NCI-H187 treated with DMSO at 0.1 percent for 48 hours (cell line): ENCODE measurements at places on chromosomes 1 and 21.
A peak's percentile ranks its signal among the peaks of the same experiment; 100 is the strongest.

DNA sequence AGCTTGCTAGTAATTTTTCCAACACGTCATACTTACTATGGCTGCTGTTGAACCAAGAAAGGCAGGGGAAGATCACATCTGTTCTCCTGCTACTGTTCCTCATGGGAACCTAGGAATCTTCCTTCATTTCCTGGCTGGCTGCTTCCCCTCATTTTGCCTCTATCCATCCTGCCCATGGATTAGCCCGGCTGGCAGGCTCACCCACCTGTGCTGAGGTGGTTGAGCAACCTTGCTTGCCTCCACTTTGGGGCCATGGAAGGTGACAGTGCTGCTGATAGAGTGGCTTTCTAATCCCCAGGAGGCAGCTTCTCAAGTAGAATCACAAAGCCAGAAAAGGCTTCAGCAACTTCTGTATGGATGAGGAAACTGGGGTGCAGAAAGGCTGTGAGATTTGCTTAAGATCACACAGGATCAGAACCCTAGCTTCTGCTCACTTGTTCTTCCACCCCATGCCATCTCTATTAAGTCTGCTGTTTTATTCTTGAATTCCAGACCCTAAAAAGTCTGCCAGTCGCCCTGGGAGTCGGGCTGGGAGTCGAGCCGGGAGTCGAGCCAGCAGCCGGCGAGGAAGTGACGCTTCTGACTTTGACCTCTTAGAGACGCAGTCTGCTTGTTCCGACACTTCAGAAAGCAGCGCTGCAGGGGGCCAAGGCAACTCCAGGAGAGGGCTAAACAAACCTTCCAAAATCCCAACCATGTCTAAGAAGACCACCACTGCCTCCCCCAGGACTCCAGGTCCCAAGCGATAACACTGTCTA is 6.2 kb upstream of the BMP8A start:
- no peak for DNase-seq

GRCh38 chr1:36706416-36706815 is 223.7 kb upstream of the CSF3R start:
- DNase-seq, result no peak

DNA sequence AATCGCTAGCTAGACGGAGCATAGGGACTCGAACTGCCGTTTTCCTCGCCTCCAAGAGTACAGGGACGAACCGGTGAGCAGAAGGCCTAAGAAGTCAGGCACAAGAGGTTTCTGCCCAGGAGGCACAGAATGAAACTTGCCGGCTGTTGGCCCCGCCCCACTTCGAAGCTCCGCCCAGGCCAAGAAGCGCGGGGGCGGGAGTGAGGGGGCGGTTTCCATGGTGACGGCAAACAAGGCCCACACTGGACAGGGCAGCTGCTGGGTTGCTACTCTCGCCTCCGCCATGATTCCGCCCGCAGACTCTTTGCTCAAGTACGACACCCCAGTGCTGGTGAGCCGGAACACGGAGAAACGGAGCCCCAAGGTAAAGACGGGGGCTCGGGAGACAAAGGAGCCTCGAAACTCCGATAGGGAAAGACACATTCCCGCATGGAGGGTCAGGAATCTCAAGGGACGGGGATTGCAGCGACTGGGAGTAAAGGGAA is at the start of gene DNALI1:
Gene DNALI1, plus strand, starts transcription at position 229 of the 485 bp plus-strand sequence. Its CDS starts 55 bp downstream, at position 284.
- peak; percentile 13 for DNase-seq

DNA sequence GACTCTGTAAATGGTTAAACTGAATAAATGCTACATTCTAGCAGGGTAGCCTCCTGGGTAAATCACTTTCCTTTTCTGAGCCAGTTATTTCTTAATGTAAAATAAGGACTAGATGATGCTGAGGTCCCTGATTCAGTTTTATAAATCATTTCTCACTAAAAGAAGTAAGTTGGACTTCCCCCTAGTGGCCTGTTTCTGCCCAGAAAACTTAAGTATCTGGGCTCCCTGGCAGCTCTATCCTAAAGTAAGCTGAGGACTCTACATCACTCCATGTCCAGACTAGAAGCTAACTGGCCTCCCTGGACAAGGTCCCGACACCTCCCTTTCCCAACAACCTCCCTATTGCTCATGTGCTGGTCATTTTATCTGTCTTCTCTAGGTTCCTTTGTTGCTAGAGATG is 3.0 kb downstream of the GPN2 start:
- DNase-seq, result no peak

DNA sequence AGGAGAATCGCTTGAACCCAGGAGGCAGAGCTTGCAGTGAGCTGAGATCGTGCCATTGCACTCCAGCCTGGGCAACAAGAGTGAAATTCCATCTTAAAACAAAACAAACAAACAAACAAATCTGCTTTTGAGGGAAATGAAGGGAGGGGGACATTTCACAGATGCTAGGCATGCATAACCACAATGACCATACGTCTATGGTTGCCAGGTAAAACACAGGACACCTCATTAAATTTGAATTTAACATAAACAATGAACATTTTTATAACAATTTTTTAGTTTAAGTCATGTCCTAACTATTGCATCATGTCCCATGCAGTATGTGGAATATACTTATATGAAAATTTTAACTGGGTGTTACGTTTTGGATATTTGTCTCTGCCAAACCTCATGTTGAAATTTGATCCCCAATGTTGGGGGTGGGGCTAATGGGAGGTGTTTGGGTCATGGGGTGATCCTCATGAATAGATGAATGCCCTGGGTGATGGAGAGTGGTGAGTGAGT is 31.0 kb upstream of the ZBTB18 start:
- DNase-seq, result no peak

- no peak for DNase-seq
Observed at GRCh38 chr1:89519779-89520358, 4.8 kb upstream of the LRRC8B start.

- DNase-seq, result no peak
Observed at GRCh38 chr1:212457740-212458338, 25.1 kb downstream of the NENF start.

- DNase-seq, result no peak
Observed at GRCh38 chr1:193538680-193539079, 352.3 kb upstream of the B3GALT2 start.

DNA sequence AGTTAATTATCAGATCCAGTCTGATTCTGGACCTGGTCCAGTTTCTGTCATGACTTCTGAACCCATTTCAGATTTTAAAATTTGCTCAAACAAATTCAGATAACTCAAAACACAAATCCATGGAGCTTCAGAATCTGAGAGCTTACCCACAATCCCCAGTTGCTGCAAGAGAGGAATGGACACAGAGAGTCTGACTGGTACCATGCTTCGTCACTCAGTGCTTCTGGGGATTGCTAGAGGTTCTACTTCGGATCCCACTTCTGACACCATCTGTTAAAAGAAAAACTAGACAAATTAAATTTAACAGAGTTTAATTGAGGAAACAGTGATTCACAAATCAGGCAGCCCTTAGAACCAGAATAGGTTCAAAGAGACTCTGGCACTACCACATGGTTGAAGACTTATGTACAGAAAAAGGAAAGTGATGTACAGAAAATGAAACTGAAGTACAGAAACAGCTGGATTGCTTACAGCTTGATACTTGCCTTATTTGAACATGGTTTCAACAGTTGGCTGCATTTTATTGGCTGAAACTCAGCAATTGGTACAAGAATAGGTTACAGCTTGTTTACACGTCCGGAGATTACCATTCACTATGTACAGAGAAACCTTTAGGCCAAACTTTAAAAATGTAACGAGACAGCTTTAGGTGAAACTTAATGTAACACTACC is 60.7 kb upstream of the TEKT2 start:
- no peak for DNase-seq

DNA sequence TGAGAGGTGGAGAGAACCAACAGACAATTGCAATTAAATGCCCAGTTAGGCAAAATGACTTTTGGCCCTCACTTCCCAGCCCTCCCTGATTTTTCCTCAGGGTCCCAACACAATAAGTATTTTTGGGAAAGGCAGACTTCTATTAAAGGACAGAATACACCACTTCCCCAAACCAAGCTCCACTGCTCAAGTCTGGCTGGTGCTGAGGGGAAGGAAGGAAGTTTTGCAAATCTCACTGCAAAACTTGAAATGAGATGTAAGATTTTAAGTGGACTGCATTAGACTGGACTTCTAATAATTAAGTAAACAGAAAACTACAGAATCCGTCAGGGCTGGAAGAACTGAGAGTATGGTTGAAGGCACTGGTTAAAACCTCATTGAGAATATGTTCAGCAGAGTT is 32.2 kb upstream of the CD1D start:
- no peak for DNase-seq

DNA sequence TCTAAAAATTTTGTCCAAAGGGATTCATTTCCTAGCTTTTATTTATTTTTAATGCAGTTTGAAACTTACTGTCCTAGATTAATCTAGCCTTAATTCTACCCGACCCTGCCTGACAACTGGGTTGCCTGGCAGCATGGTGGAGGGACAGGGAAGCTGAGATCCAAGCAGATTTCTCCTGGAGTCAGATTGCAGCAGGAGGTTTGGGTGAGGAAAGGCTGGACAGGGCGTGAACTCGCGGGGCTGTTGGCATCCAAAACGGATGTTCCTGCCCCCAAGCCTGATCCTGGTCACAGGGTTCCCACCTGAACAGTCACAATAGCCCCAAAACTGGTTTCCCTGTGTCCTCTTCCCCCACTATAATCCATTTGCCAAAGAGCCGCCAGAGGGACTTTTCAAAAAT is 23.2 kb downstream of the TCEA3 start:
- DNase-seq, result no peak

GRCh38 chr1:97307151-97307550 is 585.6 kb downstream of the PTBP2 start:
- no peak for DNase-seq

GRCh38 chr1:86502721-86503405 is 34.1 kb downstream of the CLCA1 start:
- no peak for DNase-seq

DNA sequence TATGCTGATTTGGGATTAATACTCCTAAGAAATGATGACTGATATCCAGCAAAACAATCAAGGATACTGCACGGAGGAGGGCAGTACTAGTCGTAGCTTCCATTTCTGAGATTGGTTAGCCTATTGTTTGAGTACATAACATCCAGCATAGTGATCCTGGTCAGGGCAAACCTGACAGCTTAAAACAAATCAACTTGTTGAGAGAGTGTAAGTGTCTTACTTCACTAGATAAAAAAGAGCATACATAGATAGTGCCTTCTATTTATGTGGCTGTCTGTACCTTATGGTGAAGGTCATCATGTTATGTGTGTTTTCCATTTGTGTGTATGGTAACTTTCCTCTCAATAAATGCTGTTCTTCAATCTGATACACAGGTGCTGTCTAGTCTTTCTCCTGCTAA is 228.4 kb downstream of the PTGER3 start:
- no peak for DNase-seq

DNA sequence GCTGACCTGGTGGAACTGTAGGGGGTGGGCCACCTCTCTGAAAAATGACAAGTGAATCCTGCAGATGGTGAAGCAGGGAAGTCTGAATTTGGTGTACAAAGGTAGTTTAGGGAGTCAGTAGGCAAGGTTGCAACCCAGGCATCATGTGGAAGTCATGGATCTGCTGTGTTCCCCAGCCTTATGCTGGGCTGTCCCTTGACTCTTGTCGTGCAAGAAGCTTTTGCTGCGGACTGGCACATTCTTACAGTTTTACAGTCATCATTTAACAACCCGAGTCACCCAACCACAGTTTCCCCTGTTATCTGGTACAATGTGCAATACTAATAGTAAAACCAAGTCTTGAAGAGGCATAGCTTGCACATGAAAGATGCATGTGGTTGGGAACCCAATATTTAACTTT is 13.2 kb downstream of the RHOU start:
- DNase-seq, result no peak

DNA sequence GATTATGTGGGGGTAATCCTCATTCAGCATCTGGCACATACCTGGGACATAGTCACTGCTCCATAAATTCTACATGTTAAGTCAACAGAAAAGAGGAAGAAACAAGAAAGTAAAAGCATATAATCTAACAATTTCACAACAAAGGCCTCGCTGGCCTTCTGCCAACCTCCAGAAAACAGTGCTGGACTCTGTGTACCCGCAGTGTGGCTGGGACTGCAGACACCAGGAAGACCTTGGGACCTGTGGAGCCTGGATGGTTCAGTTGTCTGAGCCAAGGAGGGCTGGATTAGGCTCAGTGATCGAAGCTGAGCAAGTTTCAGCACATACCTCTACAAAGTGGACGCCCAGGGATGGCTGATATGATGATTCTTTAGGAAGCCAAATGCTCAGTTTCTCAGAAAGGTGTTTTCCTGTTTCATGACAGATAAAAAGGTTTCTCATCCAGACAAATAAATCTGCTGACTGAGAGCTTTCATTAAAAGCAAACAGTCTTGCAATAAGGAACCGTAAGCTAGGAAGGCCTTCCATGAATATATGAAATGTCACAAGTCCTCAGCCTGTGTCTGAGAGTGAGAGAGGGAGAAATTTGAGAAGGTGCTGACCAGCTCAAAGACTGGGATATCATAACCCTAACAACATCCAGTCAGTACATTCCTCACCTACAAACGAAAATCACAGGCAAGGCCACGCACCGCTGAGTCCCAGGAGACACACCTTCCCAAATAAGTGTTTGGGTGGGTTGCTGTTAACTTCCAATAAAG is 48.4 kb downstream of the CAPZB start:
- DNase-seq, result no peak

- no peak for DNase-seq
Observed at GRCh38 chr1:78760858-78761257, 111.2 kb downstream of the IFI44 start.

GRCh38 chr1:65259816-65260215 is 49.5 kb upstream of the DNAJC6 start:
- DNase-seq, result no peak

GRCh38 chr1:219292999-219293398 is 119.3 kb downstream of the LYPLAL1 start:
- DNase-seq, result no peak

DNA sequence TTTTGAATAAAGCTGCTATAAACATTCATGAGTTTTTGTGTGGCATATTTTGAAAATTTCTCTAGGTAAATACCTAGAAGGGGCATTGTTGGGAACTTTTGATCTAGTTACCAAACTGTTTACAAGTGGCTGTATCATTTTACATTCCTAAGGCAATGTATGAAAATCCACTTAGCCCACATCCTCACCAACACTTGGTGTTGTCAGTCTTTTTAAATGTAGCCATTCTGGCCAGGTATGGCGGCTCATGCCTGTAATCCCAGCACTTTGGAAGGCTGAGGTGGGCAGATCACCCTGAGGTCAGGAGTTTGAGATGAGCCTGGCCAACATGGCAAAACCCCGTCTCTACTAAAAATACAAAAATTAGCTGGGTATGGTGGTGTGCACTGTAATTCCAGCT is 5.9 kb upstream of the KCNE2 start:
- no peak for DNase-seq
